SK-N-SH (cell line): ENCODE measurements at places on chromosomes 5 and 9.

GRCh38 chr5:75239681-75240080, 3.0 kb upstream of the ANKRD31 start:
- no peak for DNase-seq

DNA sequence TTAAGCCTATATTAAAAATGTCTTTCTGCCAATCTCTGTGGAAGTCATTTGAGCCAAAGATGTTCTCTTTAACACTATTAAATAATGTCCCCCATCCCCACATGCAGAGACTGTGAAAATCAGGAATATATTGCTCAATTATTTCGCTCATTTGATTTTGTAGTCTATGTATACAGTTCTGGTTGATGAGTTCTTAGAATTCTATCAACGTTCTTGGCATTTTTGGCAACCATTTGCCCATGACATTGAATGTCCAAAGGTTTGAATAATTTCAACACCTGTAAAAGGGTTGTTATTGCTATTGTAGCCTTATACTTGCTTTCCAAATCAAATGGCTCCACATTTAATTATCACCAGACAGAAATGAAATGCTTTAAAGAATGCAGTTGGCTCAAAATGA, 536.1 kb downstream of the CAAP1 start:
- DNase-seq, result no peak

- DNase-seq, result no peak
Measured at GRCh38 chr9:95822583-95823431, 52.7 kb upstream of the ERCC6L2 start.

DNA sequence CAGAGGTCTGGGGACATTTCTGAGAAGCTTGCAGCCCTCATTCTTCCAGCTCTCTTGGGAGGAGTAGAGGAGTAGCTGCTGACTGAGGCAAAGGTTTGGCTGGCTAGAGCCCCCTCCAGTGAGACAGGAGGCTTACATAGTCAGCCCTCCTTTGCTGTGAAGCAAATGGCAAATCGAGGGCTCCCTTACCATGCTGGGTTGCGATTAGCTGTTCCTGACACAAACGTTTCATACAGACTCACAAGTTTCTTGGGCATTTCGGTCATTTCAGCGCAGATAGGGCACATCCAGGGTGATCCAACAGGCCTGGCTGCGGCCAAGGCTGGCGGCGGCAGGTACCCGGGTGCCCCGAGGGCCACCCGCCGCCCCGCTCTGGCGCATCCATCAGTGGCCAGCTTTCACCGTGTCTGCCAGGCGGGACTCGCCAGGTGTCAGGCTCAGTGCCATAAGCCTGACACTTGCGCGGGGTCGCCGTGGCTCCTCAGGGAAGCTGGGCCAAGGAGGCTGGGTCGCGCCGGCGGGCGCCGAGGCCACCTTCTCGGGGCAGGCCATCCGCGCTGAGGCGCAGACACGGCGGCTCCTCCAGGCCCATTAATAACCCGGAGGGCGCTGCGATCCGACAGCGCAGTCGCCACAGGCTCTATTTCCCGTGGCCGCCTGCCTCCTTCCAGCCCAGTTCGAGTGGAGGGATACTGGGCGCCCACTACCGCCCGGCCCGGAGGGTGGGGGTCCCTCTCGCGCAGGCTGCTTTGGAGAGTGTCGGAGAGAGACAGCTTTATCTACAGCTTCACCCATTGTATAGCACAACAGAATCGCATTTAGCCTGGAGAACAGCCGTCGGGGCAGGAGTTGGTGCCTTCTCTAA, 9.1 kb downstream of the PRDM6 start:
- DNase-seq, result no peak

GRCh38 chr9:137411645-137412380, 11.1 kb downstream of the EXD3 start:
- DNase-seq, result no peak

- no peak for DNase-seq
Measured at GRCh38 chr5:42483472-42484154, 60.4 kb downstream of the GHR start.

DNA sequence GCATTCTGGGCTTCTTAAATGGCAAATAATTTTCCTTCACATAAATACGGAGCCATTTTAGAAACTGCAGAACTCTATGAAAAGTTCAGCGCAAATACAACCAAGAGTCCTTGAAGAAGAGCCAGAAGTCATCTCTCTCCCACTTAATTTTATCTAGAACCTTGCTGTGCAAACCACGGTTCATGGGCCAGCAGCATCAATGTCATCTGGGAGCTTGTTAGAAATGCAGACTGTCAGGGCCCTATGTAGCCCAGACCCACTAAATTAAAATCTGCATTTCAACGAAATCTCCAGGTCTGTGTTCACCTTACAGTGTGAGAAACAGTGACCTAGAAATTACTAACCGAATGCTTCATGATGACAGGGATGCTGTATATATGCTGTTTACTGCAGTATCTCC, 12.2 kb downstream of the EFNA5 start:
- DNase-seq, result no peak

- DNase-seq, result no peak
Measured at GRCh38 chr9:9212963-9213362, 1399.8 kb downstream of the PTPRD start.

DNA sequence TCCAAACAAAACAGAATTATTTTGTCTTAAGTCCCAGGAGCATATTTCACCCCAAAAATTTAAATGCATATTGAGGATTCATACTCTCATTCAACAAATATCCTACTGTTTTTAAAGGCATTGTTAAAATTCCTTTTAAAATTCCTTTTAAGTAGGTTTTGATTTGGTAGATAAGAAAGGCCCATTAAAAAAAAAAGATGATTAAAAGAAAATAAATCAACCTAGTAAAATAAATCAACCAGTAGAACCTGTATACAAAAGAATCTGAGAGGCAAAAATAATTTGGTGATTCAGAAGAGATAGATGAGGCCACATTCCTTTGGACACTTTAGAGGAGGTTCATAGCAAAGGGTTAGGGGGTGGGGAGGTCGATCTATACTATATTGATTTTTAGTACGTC, 585.3 kb upstream of the TLE4 start:
- DNase-seq, result no peak

DNA sequence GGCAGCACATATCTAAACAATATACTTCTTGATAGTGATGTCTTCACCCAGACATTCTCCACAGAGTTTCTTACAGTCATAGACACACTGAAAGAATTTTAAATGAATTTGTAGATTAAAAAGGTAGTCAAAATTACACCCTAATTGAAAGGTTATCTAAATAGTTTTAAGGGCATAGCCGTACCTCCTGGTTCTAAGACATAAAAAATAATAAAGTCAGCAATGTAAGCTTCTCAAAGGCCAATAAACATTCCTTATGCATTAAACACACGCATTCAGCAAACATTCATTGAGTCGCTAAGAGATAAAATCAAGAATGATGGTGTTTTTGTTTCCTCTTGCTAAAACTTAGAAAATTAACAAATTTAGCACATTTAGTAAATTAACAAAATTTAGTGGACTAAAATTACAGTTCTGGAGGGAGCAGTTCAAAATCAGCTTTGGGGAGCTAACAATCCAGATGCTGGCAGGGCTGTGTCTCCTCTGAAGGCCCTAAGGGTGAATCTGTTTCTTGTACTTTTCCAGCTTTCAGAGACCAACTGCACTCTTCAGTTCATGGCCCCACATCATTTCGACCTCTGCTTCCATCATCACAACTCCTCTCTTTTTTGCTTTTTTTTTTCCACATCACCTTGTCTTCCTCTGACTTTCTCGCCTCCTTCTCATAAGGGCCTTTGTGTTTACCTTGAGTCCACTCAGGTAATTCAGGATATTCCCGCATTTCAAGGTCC, 516.5 kb downstream of the DNAH5 start:
- DNase-seq, result no peak

GRCh38 chr5:89759802-89760201, 649.8 kb downstream of the CETN3 start:
- no peak for DNase-seq
